Tongue (tissue), 3 donors: ENCODE measurements at places on chromosomes 3 and 15.

DNA sequence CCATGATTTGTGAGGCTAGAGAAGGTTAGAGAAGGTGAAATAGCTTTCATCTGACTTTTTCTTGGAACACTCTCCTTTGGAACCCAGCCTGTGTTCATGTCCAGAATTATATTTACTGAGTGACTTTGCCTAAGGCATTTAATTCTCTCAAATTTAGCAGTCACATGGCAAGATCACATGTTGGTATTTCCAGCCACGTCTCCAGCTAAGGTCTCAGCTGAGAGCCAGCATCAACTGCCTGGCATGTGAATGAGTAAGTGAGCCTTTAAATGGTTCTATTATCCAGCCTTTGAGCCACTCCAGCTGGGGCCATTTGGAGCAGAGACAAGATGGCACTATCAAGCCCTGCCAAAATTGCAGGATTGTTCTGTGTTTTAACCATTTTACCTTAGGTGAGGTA lies 130.2 kb upstream of the SGO1 start:
- no peak for DNase-seq

DNA sequence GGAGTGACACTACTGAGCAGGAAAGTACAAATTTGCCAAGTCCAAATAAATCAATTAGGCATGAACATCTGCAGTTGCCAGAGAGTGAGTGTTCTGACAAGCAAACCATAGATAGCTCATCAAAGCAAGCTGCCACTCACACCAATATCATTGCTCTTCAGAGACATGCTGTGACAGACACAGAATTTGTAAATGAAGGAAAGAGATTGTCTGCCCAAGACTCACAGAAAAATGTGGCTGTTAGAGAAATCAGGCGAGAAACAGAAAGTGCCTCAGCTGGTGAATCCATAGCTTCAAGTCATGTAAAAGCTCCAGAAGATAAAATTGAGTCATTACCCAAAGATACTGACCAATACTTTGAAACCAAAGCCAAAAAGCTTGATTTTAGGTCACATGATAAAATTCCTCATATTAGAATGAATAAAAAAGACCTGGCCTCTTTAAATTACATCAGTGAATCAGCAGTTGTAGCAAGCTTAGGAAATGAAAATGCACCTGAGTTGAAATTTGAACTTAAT lies 50.8 kb downstream of the CRYBG3 start:
- DNase-seq: no peak

GRCh38 chr3:23976555-23976954 lies 31.5 kb downstream of the NR1D2 start:
- DNase-seq: no peak

GRCh38 chr3:195809291-195809785 lies 2.4 kb downstream of the MUC4 start:
- DNase-seq: peak; percentile 39

DNA sequence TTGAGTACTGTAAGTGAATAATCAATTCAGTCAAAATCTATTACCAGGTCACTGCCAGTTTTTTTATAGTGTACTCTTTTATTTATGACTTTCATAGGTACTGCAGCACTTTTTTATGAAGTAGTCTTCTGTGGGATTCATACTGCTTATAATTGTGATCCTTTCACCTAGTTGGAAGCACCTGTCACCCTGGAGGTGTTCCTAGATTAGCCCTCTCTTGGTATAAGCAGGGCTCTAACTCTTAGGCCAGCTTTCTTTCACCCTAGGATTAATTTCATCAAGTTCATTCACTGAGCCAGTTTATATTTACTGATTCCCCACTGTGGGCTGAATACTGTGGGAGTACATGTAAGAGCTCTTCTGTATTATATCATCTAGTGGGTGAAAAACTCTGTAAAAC lies 65.9 kb upstream of the MLF1 start:
- no peak for DNase-seq

GRCh38 chr3:9825451-9826040 lies 15.5 kb downstream of the TTLL3 start:
- DNase-seq: no peak

DNA sequence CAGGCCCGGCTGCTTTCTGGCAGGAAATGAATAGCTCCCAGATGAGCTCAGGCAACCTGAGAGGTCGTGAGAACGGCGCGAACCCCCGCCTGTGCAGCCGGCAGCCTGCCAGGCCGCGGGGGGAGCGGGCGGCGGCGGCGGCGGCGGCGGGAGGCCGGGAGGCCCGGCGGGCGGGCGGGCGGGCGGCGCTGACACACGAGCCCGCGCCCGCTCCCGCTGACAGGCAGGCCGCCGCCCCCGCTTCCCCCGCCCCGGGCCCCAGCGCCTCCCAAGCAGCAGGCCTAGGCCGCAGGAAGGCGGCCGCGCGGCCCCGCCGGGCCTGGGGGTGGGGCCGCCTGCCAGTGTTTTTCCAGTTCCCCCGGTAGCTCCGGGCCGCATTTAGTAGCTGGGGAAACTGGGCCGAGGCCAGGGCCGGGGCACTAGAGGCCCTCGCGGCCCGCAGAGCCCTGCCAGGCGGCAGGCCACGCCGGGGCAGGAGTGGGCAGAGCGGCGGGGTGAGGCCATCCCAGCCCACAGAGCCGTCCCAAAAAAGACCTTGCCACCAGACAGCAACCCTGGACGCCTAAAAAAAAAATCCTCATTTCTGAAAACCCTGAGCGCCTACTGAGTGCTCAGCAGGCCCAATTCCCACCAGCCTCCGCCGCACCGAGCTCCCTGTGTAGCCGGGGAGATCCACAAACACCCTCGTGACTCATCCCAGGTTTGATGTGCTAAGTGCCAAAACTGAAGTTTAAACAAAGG lies 5.6 kb downstream of the HES1 start:
- peak; percentile 94 for DNase-seq

DNA sequence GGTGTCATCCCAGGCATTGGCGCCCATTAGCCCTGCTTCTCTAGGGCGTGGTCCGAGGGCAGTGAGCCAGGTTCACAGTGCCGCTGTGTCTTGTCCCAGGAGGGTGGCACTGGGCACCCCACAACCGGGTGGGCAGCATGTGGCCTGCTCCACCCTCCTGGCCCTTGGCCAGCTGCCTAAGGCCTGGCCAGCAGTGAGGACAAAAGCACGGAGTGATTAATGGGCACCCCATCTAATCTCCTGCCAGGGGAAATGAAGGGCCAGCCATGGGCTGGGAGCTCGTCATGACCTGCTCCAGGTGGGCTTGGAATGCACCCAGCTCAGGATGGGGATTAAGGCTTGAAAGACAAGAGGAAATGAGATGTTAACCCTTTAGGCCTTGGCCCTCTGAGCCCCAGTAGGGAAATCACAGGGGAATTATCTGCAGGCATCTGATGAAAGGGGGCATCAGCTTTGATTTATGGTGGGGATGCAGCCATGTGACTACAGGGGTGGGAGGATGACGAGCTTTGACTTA lies 5.2 kb downstream of the THSD4 start:
- DNase-seq: no peak

DNA sequence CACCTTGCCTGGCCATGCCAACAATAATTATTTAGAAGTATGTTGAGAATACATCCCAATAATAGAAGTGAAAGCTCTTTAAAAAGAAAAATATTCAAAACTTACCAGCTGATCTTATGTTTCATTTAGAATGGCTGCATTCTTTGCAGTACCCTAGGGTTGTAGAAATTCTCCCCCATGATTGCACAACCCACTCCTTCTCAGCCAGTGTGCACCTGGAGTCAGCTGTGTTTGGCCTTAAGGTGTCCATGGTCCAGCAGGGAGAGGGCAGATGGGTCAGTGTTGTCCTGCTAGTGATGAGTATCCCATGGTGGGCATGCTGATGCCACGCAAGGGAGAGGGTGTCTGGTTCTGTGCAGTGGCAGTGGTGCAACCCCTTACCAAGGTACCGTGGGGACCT lies 117.3 kb downstream of the IGF1R start:
- no peak for DNase-seq

DNA sequence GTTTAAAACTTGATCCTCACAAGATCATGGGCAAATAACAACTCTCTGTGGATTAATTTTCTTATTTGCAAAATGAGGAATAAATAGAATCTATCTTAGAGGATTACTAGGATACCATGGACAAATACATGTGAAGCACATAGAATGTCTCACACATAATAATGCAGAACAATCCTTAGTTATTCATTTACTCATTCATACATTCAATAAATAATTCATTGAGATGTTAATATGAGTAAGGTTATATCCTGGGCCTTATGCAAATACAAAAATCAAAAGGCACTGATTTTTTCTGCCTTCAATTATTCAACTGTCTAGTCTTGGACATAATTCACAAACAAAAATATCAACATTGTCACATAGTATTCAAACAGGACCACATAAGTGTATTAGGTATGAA lies 654.1 kb downstream of the MECOM start:
- DNase-seq: no peak

DNA sequence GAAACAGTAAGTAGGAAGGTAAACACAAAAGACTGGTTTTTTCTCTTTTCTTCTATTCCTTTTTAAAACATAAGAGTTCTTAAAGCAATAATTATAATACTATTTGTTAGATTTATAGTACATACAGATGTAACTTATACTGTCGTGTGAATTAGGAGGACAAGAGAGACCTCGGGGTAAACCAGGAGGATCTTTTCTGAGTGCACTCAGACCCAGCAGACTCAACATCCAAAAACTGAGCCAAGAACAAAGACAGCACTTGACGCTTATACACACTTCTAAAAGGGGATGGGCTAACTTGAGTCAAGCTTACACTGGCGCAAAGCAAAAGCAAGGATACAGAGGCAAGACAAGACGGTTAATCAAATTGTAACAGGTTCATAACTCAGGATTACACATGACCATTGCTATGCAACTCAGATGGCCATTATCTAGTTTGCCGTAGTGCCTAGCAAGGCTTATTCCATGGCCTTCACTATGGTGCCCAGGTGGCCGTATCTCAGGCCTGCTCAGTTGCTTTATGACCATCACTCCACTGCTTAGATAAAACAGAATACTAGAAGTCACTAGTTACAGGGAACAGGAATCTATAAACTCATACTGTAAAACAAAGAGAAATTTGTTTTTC lies 18.6 kb downstream of the MTHFS start:
- DNase-seq: no peak

DNA sequence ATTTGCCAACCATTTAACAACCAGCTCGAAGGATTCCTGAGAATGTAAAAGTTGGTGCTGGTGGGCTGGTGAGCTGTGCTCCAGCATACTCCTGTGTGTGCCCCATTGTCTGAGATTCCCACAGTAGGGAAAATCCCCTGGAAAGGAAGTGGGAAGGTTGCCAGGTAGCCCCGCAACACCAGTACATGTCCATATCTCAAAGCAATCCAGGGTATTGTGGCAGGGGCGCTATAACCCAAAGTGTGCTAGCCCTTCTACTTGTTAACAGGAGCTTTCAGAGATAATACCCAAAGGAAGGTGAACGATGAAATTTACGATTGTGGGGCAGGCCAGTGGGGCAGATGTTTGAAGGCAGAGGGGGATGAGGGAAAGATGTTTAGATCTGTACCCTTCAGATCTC lies 42.7 kb upstream of the SYNM start:
- DNase-seq: no peak

DNA sequence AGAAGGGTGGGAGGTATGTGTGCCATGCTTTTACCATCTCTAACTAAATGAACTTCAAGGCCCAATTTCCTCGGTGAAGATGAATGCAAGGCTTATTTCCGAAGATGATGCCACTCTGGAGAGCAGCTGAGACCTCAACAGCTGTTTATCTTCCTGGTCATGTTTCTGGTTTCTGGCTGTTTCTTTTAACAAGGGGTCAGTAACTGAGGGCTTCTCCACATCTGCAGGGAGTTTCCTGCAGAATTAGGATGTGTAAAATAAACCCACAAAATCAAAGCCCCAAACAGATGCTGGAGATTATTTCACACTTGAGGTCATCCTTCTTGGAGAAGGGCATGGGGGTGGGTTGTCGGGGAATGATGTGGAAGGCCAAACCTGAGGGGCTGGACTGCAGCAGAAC lies 220.3 kb downstream of the THSD4 start:
- DNase-seq: peak; percentile 89

DNA sequence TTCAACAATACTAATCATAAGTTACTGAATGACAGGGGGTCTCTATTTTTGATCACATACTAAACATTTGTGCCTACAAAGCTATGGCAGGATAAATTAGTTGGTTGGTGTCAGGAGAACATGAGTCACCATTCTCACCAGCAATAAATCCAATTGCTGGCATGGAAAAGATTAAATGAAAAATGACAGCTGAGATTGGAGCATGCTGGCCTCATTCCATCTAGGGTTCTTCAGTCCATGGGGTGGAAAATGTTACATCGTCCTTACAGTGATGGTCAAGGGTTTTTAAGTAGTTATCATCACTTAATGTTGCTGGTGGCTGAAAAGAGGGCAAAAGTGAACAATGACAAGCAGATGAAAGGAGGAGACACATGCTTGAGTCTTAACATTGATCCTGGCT lies 180.1 kb upstream of the BCL6 start:
- DNase-seq: no peak

DNA sequence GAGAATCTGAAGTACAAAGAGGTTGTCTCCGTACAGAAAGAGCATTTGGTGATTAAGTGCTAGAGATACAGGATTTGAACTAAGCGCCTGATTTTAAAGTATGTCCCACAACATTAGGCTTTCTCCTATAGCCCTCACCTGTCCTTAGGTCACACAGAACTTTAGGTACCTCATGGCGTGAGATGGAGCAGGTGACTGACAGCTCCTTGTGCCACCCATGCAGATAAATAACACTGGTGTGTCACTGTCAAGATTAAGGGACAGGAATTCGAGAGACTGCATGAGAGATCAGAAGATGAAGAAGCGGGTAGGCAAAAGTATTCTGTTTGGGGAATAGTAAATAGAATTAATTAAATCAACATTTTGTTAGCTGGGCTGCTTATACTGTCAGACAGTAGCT lies 1.1 kb downstream of the BLM start:
- DNase-seq: no peak

GRCh38 chr15:47801522-47801921 lies 84.2 kb downstream of the SEMA6D start:
- DNase-seq: no peak

DNA sequence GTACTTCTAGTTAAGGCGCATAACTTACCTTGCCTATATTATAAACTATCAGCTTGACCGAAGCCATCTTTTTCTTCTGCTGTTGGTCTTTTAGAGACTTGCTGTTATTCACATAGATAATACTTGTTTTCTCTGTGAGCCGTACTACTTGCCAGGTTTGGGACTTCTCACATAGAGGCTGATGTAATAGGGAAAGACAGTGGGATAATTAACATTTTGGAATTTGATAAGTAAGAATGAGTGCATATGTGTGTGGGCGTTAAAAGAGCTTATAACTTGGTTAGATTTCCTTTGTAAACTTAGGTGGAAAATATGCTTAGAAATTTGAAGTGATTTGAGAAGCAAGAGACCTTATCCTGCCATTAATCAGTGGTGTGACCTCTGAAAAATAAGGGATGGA lies 47.8 kb downstream of the FNDC3B start:
- DNase-seq: no peak

GRCh38 chr15:69881302-69881670 lies 216.4 kb downstream of the TLE3 start:
- DNase-seq: no peak
